ENCODE measurements at places on chromosomes 6 and 20.
A peak's percentile ranks its signal among the peaks of the same experiment; 100 is the strongest.

GRCh38 chr6:32562940-32563339 is 26.7 kb downstream of the HLA-DRB1 start:
- no peak for DNase-seq

DNA sequence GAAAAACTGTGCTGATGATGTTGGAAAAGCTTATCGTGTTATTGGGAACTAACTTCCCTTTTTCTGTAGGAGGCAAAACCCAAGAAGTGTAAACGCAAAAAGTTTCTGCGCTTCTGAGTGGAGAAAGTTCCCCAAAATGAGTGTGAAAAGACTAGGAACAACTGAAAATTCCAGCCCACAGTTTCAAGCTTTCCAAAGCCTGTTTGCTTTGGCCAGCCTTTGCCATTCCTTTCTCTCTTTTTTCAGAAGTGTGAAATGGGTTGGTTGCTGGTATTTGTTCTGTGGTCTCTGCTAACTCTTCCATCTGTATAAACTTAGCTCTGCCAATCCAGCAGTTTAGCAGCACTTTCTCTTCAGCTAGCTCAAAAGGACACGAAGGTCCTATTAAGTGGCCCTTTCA is 491.3 kb downstream of the MAFB start:
- peak; percentile 92 for DNase-seq

DNA sequence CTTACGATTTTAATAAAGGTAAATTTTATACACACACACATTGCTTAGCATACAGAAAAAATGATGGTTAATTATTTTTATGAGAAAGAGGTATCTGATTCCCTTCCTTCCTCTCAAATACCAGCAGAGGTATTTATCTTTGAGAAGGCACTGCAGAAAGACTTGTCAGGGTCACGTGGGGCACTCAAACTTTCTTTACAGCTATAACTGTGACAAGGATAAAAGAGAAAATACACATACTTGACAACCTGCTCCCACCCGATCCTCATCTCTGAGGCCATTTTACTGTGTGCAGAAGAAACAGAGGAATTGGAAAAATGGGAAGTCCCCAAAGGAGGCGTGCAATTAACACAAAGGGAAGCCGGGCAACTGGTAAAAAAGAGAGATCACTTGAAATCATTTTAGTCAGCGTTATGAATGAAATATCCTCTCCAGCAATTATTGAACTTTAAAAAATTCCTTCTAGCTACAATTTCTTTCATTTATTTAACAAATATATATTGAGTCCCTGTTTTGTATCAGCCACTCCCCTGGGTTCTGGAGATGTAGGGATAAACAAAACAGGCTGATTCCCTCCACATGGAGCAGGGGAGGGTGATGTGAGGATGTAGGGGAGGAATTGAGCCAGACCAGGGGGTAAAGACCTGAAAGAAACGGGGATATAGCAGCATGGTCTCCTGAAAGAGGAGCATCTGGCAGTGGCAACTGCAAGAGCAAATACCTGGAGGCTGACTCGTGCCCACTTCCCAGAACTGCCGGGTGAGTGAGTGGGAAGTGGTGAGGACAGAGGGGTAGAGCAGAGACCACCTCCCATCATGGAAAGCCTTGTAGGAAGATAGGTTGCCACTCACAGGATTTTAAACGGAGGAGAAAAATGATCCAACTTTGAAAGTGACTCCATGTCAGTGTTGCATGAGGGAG is 510.3 kb downstream of the KIF16B start:
- DNase-seq, result no peak

DNA sequence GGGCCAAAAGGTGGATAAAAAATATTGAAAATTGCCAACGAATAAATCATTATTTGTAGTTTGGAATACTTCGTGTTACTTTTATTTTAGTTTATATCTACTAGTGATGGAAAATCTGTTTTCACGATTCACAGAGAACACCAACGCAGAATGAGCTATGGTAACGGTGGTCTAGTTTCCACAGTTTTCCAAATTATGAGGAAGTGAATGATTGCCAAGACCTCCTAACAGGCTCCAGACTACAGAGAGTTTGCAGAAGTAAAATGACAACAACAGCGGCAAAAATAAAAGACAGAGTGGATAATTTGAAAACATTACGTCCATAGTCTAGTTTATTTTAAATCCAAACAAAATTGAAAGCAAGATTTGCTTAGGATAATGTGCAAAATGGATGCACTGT is 57.0 kb upstream of the AIG1 start:
- no peak for DNase-seq

- DNase-seq, result no peak
These were observed 1395.7 kb upstream of the EYS start for GRCh38 chr6:67102743-67103142.

GRCh38 chr20:23624324-23624691 is 13.4 kb downstream of the CST3 start:
- no peak for DNase-seq

- DNase-seq, result no peak
These were observed 745.1 kb upstream of the MARCKS start for GRCh38 chr6:113112086-113112485.

GRCh38 chr20:23350904-23351838 is 580 bp downstream of the NXT1 start:
- no peak for DNase-seq

Data from T47D (cell line).